IMR-90 (cell line): ENCODE measurements at places on chromosomes 4 and X. TPM values are rescaled to one million over a fixed set of nuclear protein-coding genes. Genes with fewer than 3 reads are reported as not detected.

DNA sequence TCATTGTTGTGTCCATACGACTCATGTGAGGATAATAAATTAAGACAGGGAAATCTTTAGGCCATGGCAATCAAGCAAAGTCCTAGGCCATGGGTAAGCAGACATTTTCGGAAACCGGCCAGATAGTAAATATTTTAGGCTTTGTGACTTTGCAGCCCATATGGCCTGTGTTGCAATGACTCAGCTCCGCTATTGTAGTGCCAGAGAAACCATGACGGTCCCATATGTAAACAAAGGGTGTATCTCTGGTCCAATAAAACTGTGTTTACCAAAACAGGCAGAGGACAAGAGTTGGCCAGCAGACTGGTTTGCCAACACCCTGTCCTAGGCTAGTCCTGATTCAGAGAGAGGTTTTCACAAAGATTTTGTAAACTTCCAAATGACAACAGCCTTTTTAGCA, 5.0 kb downstream of the FAM114A1 start:
- H3K4me1 ChIP-seq, result peaks cover 24% of the 10 kb centered on the region
- H3K4me3 ChIP-seq, result no peak overlapping the region
- peak; percentile 77 for DNase-seq
- peak overlapping the region; percentile 53; the same call in 1 of the 2 replicates for H3K27ac ChIP-seq
- peaks cover 26% of the 10 kb centered on the region for H3K36me3 ChIP-seq

- peak; percentile 65 for DNase-seq
- no peak overlapping the region for H3K27ac ChIP-seq
- no peaks in the 10 kb centered on the region; the same call in 1 of the 2 replicates for H3K4me1 ChIP-seq
- H3K36me3 ChIP-seq, result no peaks in the 10 kb centered on the region
- H3K27me3 ChIP-seq, result no peaks in the 10 kb centered on the region
- no peak overlapping the region for H3K4me3 ChIP-seq
Observed at GRCh38 chrX:134908356-134908755, 82.4 kb upstream of the SMIM10 start.

DNA sequence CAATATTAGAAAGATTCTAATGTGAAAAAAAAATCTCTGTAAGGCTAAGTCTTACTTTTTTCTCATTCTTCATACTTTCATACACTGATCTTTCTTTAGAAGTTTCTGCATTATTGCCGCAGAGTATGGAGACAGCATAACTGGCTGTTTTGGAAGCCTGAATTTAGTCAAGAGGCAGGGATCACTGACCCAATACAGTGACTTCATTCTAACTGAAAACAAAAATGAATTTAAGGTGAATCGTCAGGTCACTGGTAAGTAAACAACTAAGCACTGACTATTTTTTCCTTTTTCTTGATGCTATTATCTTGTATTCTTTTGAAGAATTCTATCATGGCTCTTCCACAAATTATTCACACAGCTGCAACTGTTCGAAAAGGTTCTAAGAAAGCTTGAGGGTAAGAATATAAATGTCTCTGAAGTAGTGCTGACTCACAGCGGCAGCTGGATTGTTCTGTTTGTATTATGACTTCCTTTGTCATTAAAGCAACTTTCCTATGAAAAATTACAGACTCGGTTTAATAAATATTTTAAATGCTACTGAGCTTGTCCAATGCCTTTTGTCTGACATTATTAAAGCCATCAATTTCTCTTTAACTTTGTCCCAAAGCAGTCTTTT, 609.3 kb downstream of the FSTL5 start:
- peak; percentile 70 for DNase-seq
- H3K4me1 ChIP-seq, result no peaks in the 10 kb centered on the region
- no peaks in the 10 kb centered on the region for H3K27me3 ChIP-seq
- no peak overlapping the region for H3K27ac ChIP-seq
- H3K4me3 ChIP-seq, result no peak overlapping the region

DNA sequence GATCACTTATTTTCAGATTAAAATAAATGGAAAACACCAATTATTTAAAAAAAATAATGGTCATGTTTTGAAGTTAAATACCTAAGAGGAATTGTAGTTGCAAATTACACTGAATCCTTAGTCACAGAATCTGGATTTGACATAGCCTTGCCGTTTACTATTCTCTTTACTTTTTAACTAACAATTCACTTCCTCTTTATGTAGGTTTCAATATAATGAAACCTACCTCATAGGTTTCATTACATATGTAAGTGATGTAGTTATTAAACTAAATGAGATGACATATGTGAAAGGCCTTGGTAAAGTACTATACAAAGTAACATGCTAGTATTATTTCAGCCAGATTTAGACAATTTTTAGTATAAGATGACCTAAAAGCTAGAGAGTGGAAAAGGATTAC, 6.5 kb downstream of the SPP1 start:
- H3K36me3 ChIP-seq, result no peaks in the 10 kb centered on the region
- H3K4me1 ChIP-seq, result no peaks in the 10 kb centered on the region
- 0 out of 2 replicates have a peak, but pooled peaks cover 3% of the 10 kb centered on the region for H3K27me3 ChIP-seq
- DNase-seq, result no peak
- no peak overlapping the region for H3K27ac ChIP-seq

DNA sequence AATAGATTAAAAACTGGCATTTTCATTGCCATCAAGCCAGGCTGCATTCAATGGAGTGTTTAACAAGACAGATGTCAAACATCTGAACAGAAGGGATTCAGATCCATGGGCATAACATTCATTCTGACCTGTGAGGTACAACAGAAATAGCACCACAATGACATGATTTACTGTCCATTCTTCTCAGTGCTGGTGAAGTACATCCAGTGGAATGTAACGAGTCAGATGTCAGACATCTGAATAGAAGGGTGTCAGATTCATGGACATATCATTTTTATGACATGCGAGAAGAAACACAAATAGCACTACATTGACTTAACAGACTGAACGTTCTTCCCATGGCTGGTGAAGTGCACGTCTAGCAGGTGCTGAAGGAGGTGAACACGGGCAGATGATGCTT, 186.4 kb downstream of the PPP4R3C start:
- no peaks in the 10 kb centered on the region for H3K4me1 ChIP-seq
- DNase-seq, result no peak
- no peak overlapping the region for H3K27ac ChIP-seq
- no peak overlapping the region for H3K4me3 ChIP-seq

DNA sequence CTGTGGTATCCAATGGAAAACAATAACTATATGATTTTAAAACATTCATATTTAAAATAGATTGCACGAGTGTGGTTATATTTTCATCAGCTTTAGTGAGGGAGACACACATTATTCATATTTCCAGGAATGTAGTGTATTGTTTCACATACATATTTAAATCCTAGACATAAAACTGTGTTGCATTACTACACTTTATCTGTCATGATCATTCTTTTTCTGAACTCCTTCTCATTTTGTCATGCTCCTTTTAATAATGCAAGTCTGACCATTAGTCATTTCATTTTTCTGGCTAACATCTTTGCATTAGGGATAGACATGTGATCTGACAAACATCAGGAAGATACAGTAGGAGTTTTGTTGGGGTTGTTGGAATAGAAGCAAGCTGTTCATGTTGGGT, 1382.7 kb downstream of the PCDH7 start:
- H3K27ac ChIP-seq, result no peak overlapping the region

DNA sequence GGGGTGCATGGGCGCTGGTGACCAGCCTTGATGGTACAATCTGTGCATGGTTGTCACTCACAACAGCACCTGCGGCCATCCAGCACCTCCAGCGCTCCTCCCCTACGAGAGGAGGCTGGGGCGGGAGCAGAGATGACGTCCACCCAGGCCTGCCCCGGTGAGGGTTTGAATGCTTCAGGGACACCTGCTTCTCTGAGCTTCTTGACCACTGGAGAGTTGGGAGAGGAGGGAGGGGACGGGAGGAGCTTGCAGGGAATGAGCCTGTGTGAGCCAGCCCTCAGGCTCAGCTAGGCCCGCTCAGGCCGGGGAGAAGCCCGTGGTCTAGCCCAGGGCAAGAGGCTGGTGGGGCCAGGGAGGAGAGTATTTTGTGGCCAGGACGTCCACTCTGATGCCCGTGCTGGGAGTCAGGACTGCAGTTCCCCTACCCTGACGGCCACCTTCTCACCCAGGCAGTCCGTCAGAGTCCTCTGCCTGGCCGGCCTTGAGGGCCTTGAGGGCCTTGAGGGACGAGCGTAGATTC, 59.2 kb downstream of the CPZ start:
- no peak overlapping the region for H3K27ac ChIP-seq
- H3K4me1 ChIP-seq, result no peaks in the 10 kb centered on the region
- DNase-seq, result no peak
- no peaks in the 10 kb centered on the region for H3K36me3 ChIP-seq

STARD8 gene
- polyA plus RNA-seq, result 2.3 and 2.5 TPM in 2 replicates

DNA sequence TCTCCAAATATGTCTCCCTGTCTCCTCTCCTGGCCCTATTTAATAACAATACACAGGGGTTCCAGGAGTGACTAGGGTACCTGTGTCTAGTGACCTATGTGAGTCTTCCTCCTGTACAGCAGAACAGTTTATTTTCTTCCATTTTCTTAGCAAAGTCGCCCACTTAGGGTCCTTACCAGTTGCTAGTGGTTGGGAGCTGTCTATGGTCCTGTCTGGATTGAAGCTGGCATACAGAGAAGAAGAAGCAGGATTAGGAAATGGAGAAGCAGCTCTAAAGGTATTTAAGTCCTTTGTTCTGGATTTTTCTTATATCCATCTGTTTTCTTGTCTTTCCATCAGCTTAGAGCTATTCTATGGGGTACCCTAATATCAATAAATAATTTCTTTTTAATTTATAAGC, 587.1 kb upstream of the CPEB2 start:
- no peaks in the 10 kb centered on the region for H3K27me3 ChIP-seq
- no peak overlapping the region for H3K4me3 ChIP-seq
- H3K4me1 ChIP-seq, result no peaks in the 10 kb centered on the region
- H3K27ac ChIP-seq, result no peak overlapping the region
- peak; percentile 31 for DNase-seq

NDNF gene
- not detected in 2 replicates for polyA plus RNA-seq

FRMPD4 gene
- polyA plus RNA-seq, result 0.40 and 0.53 TPM in 2 replicates

- H3K27ac ChIP-seq, result no peak overlapping the region
- H3K36me3 ChIP-seq, result no peaks in the 10 kb centered on the region
- DNase-seq, result no peak
Observed at GRCh38 chr4:40916880-40917279, 167.1 kb downstream of the NSUN7 start.
